ENCODE measurements at places on chromosomes 4 and X.
A peak's percentile ranks its signal among the peaks of the same experiment; 100 is the strongest.

GRCh38 chr4:102554482-102554881 is 53.3 kb downstream of the NFKB1 start:
- DNase-seq, result peak; percentile 57

DNA sequence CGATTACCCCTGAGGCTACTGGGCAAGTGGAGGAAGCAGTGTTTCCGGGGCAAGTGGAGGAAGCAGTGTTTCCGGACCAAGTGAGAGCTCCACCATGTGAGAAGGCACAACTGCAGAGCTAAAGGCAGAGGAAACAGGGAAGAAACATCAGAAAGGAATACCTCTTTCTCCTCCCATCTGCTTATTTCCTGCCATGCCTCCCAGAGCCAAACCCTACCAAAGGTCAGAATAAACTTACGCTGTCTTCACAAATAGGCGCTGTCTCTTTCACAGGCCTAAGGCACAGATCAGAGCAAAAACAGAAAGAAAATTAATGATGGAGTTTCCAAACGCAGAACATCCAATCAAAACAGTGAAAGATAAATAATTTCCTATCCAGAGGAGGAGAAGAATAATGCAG is 153.0 kb downstream of the ATOH1 start:
- no peak for DNase-seq

DNA sequence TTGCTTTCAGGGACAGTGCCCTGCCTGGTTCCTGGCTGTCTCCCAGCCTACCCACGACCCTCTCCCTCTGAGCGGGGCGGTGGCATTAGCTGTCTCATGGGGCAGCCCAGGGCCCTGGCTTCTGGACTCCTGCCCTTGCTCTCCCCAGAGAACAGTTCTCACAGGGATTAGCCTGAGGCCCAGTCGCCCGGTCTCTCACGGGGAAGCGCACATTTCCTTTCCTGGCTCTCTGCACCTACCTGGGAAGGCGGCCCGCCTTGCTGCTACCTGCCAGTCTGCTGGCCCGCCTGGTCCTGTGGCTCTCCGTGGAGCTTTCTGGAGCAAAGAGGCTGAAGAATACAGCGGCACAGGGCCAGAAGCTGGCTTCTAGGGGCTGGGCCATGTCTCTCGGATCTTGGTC is 128.4 kb downstream of the FHDC1 start:
- no peak for DNase-seq

- DNase-seq, result no peak
Observed at GRCh38 chrX:23271026-23271425, 63.6 kb upstream of the PTCHD1 start.

DNA sequence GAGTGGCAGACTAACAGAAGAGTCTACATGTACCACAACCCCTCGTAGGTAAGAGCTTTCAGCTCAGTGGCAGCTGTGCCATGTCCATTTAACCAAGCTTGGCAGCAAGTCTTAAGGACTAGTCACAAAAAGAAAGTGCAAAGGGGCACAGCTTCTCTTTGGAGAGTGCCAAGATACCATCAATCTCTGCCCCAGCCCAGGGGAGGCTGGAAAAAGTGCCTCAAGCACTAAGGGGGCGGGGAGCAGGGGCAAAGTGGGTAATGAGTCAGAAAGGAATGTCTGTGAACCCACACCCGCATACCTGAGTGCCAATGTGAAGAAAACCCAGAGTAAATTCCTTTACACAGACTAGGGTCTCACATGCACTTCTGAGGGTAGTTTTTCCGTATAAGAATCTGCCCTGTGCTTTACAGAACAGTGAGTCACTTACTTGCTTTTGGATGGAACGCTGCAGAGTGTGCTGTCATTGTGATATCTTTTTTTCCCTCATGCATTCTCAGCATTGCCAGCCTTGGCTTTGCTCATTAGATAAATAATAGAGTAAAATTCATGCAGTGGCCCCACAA is 219.8 kb downstream of the ZNF674 start:
- peak; percentile 41 for DNase-seq

DNA sequence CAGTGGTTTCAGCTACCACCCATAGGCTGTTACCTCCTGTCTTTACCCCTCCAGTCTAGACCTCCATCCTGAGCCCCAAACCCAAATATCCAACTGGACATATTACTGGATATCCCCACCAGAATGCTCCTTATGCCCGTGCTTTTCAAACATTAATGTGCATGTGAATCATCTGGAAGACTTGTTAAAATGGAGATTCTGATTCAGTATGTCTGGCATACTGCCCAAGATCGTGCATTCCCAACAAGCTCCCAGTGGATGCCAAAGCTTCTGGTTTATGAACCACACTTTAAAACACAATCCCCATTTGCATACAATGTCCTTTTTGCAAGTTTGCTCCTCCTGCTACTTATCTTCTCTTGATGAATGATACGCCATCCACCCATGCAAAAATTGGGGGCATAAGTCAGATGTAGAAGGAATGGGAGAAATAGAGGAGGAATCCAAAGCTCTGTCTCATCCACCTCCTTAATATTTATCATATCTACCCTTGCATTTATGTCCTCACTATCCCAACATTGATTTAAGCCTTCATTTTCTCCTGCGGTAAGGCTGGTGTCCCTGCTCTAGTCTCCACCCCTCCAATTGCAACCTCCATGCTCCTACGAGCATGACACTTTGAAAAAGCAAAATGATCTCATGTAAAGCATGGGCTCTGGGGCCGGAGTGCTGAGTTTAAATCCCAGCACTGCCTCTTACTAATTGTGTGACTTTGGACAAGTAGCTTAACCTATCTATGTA is 7.4 kb upstream of the PGRMC1 start:
- peak; percentile 84 for DNase-seq

- DNase-seq, result no peak
Observed at GRCh38 chr4:3311489-3312171, 18.8 kb downstream of the RGS12 start.

GRCh38 chr4:95387719-95388118 is 161.1 kb downstream of the UNC5C start:
- DNase-seq, result no peak

DNA sequence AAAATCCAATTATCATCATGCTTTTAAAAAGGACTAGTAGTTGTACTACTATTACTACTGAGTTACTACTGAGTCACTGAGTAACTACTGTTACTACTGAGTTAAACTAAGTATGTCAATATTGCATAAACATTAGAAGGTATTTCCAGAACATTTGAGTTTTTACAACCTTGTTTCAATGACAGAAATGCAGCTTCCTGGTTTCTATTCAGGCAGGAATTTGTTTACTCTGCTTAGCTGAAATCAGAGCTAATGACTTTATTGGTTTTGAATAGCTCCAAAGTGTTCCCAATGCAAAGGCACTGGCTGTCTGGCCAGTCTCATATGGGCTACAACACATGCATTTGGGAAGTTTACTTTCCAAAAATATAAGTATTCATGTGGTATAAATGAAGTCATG is 12.0 kb downstream of the RPS6KA6 start:
- DNase-seq, result no peak

- DNase-seq, result no peak
Observed at GRCh38 chr4:76722838-76723237, 175.1 kb downstream of the SOWAHB start.

DNA sequence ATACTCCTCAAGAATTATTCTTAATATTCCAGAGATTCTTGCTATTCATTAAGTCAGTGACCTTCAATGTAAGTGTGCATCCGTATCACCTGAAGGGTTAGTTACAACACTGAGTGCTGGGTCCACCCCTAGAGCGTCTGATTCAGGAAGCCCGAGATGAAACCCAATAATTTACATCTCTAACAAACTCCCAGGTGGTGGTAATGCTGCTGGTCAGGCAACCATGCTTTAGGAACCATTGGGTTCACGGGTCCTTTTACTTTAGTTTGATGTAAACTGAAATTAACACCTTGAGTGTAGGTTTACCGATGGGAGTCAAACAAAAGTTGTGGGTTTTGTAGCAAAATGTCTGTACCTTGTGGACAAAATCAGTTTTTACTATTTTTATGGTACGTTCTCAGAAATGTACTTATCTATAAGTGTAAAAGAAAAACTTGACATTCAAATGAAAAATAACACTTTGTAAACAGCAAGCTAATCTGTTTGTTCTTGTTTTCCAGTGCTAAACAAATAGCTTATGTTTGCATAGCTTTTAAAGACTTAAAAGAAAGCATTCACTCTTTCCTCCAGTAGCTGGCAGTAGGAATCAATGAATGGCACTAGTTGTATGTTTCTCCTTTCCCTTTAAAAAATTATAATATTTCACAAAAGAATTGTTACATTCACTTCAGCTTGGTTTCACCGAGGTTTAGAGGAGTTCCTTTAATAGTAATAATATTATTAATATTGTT is 32.7 kb downstream of the ACE2 start:
- no peak for DNase-seq

DNA sequence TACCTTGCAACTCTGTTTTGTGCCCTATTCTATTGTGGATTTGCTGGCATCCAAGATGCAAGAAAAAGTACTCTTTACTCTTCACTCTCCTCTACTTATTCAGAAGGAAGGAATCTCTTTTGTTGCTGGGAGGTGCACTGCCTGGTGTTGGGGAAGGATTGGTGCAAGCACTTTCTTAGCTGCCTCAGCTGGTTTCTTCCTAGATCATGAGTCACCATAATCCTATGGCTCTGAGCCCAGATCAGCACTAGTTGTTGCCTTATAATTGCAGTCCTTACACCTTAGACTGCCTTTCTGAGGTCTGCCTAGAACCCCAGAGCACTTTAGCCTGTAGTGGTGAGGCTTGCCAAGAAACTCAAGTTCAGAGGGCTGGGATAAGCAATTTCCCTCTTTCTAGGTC is 37.0 kb upstream of the CT83 start:
- peak; percentile 1 for DNase-seq

GRCh38 chr4:71540749-71541269 is 202.0 kb downstream of the SLC4A4 start:
- DNase-seq, result no peak

DNA sequence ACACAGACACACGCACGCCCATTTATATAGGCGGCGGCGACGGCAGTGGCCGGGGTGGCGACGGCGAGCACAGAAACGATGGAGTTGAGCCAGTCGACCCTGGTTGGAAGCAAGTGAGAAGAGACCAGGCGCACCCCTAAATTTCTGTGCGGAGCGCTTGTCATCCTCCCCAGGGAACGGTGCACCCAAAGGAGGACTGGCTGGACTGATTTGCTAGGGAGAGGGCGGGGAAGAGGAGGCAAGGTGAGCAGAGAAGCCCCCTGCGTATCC is 302 bp downstream of the NHS start:
- DNase-seq, result no peak

DNA sequence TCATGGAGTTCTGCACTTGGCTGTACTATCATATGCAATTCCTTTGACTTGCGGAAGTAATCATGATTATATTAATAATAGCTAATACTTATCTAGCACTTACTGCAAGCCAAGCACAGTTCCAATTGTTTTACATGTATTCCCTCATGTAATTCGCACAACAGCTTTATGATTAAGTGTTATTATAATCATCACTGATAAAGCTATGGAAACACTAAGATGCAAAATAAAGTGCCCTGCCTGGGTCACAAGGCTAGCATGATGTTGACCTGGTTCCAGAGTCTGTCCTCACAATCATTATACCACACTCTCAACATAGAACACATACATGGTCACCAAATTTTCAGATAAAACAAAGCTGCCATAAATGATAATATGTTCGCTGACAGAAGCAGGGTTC is 234.6 kb downstream of the FMR1NB start:
- no peak for DNase-seq

DNA sequence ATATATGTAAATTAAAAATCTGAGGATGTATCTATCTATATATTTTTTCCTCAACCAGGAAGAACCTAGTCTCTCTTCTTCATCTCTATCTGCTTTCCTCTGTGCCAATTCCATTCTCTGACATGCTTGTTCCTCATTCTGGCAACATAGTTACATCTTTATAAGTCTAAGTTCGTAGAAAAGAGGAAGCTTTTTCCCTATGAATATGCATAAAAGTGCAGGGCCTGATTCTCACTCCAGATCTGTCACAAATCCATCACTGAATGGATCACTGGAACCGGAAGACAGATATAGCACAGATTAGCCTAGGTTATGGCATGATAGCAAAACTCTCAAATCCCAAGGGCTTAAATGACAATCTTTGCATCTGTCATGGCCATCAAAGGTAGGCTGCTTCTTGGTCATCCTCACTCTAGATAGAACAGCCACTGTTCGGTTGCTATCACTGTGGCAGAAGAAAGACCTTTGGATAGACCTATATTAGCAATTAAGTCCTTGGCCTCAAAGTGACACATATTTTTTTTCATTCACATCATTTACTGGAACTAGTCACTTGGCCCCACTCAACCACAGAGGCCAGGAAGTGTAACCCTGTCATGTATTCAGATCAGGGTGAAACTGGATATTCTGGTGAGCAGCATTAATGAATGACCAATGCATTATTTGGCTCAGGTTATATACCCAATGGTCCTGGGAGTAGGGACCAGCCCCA is 22.2 kb downstream of the DTHD1 start:
- DNase-seq, result no peak

GRCh38 chr4:6142511-6142910 is 57.8 kb downstream of the JAKMIP1 start:
- no peak for DNase-seq

GRCh38 chr4:4227510-4228355 is 1.0 kb upstream of the OTOP1 start:
- no peak for DNase-seq

GRCh38 chrX:47539860-47540259 is 21.1 kb upstream of the ARAF start:
- no peak for DNase-seq

DNA sequence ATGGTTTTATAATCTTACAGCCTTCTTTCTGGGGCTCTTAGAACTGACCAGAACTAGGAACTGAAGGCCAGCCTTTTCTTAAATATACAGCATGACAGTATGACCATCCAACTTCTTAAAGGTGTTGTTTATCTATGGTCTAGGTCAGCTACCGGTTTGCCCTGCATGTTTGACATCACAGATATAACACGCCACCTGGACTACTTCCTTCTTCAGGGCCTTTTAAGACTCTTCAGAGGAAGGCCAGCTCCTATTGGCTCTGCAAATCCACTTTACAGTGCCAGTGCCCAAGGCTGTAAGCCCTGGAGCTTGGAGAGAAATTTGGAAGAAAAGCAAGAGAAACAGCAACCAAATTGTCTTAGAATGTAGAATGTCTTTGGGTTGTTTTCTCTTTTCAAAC is 185.5 kb downstream of the MGST2 start:
- no peak for DNase-seq

GRCh38 chr4:723751-724530 is 18.3 kb downstream of the PCGF3 start:
- DNase-seq, result no peak

Data from fibroblast of gingiva (primary cell).